Osteoblast (primary cell): ENCODE measurements at places on chromosomes 7 and 10.

DNA sequence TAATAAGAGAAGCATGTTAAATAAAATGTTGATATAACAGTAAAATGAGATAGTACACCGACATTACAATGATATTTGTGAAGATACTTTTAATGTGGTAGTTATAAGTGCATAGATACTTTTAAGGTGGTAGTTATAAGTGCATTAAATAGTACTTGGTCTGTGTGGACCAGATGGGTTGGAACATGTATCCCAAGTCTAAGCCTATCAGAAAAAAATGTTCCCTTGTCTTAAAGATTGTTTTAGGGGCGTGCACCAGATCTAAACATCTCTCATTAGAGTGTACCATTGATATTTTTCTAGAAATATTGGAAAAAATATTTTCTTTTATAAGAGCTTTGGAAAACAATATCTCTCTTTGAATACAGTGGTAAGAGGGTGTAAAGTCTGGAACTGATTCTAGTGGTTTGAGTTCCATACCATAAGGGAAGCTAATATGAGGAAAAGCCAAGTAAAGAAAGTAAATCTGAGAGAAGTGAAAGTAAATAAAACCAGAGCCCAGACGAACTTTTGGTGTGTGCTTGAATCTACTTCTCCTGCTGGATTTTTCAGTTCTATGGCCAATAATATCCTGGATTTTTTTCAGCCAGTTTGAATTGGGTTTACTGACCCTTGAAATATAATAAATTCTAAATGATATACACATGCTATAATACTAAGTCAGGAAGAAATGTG is 175.3 kb downstream of the MBL2 start:
- peak; percentile 14 for DNase-seq

DNA sequence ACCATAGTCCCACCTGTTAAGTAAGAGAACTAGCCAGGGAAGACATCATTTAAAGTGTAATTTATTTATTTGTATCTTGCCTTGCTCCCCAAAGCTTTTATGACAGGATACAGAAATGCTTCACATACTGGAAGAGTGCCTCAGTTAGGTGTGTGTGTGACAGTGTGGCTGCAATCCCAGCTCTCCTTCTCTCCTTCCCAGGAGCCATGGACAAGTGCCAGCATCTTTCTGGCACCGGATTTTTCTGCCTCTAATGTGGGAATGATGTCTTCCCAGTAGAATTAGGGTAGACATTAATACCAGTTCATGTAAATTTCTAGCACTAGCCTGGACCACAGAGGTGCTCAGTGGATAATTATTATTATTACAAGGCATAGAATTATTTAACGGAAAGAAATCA is 30.3 kb upstream of the ATXN7L1 start:
- DNase-seq: no peak

GRCh38 chr10:63058236-63058635 is 74.9 kb upstream of the NRBF2 start:
- DNase-seq: peak; percentile 38

DNA sequence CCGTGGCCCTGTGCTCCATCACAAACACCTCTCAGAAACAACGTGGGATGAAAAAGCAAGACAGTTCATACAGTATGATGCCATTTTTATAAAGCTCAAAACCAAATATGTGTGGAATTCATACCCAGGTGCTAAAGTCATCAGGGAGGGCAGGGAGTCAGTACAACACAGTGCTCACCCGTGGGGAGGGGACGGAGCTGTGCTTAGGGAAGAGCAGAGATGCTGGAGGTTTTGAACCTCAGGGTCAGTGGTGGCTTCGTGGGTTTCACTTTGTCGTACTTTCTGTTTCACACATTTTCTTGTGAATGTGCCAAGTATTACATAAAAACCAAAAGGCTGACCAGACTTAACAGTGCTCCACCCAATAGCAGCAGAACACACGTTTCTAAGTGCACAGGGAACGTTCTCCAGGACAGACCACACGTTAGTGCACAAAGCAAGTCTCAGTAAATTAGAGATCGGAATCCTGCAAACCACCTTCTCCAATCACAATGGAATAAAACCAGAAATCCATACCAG is 21.2 kb downstream of the ZMIZ2 start:
- peak; percentile 76 for DNase-seq

DNA sequence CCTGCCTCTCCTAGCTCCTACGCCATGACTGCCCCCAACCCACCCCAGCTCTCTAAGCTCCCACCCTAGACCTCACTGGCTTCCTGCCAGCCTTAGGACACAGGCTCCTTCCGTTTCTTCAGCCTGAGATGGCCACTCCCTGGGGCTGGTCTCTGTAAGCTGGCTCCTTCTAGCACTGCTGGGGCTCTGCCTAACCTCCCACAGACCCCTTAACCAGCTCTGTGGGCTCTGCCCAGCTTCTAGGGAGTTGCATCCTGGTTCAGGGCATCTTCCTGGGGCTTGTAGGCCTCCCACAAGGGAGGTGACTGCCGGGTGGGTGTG is 478.6 kb upstream of the KLF6 start:
- DNase-seq: no peak
